ENCODE measurements at places on chromosomes 5 and 9.
A peak's percentile ranks its signal among the peaks of the same experiment; 100 is the strongest.

GRCh38 chr5:161546470-161547301, at the start of gene GABRB2:
GABRB2 (minus strand) TSS chr5:161546725; CDS start chr5:161546643, 82 bp downstream.
- DNase-seq = peak; percentile 21

DNA sequence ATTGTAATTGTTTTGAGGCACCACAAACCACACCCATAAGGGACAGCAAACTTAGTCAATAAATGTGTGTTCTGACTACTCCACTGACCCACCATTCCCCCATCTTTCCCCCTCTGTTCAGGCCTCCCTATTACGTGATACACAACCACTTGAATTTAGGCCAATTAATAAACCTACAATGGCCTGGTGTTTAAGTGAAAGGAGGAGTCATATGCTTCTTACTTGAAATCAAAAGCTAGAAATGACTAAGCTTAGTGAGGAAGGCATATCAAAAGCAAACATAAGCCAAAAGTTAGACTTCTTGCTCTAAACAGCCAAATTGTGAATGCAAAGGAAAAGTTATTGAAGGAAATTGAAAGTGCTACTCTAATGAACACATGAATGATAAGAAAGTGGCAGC, 14.6 kb downstream of the ZBTB43 start:
- DNase-seq = no peak

- DNase-seq = no peak
Observed at GRCh38 chr9:106322706-106323245, 540.2 kb upstream of the ZNF462 start.

DNA sequence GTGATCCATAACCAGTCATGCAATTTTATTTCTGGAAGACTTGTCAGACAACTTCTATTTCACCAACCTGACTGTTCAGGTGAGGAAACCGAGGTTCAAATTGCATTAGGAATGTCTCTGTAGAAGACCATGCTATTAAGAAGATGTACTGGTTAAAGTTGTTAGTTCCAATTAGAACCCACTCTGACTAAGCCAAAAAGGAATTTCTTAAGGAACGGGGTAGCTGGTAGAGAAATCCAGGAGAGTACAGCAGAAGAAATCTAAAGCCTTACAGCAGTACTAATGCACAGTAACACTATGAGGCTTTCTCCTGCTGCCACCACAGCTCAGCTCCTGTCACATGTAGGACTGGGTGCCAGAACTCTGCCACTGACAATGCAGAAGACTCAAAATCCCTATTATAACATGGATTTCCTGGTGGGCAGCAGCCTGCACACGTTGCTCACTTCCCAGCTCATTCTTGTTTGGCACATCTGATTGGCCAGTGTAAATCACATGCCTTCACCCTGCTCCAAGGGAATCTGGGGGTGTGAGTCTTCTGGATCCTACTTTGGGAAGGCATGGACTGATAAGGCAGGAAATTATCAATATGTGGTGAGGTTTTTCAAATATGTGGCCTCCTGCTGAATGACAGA, 37.1 kb downstream of the CAST start:
- DNase-seq = no peak

- no peak for DNase-seq
Observed at GRCh38 chr5:157864067-157864466, 5.1 kb upstream of the CLINT1 start.

- no peak for DNase-seq
Observed at GRCh38 chr5:160850421-160850820, 1.6 kb downstream of the ATP10B start.

GRCh38 chr5:173736923-173737412, 120.5 kb upstream of the BOD1 start:
- DNase-seq = peak; percentile 92

DNA sequence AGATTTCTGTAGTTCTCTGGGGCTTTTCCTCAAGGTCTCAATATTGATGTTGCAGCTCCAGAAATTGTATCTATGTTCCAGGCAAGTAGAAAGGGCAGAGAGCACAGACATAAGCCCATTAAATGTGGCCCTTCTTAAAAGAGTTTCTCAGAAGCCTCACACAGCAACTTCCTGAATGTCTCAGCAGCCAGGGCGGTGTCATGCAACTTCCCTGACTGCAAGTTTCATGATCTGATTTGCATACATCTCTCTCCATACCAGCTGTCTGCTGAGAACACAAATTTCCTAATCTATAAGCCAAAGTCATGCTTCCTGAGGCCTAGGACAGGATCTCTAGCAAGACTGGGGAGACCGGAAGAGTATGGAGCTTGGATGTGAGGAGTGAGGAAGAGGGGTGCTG, 13.0 kb downstream of the RGS7BP start:
- DNase-seq = no peak

Measured in Caki2 (cell line).